ENCODE measurements at places on chromosomes 12 and 14.
A peak's percentile ranks its signal among the peaks of the same experiment; 100 is the strongest.

- DNase-seq = no peak
Measured at GRCh38 chr12:107090711-107091110, 2.6 kb downstream of the CRY1 start.

DNA sequence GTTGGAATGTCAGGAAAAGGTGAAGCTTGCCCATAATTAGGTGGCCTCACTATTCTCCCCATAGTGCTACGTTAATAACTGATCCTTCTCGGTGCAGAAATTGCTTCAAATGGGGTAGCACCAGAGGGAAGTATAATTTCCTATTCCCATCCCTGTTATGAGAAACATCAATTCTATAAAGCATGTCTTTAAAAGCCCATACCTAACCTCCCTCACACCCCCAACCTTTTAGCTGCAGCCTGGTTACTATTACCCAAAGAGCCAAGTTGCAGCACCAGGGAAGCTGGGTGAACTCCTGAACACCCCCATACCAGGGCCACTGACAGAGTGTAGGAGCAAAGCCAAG is 15.2 kb downstream of the RBM23 start:
- DNase-seq = no peak

DNA sequence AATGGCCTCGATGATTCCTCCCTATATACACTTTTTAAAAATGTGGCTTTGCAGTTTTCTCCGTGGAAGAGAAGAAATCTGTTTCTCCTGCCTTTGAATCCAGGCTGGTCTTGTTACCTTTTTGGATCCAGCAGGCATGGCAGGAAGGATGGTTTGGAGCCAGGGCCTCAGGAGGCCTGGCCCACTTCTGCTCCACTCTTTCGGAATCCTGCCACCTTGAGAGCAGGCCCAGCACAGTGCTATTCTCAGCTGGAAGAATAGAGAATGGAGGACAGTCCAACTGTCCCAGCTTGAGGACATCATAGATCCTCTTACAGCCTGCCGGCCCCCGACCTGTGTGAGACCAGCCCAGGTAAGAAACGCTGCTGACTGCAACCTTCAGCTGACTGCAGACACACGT is 421.5 kb downstream of the FUT8 start:
- no peak for DNase-seq

DNA sequence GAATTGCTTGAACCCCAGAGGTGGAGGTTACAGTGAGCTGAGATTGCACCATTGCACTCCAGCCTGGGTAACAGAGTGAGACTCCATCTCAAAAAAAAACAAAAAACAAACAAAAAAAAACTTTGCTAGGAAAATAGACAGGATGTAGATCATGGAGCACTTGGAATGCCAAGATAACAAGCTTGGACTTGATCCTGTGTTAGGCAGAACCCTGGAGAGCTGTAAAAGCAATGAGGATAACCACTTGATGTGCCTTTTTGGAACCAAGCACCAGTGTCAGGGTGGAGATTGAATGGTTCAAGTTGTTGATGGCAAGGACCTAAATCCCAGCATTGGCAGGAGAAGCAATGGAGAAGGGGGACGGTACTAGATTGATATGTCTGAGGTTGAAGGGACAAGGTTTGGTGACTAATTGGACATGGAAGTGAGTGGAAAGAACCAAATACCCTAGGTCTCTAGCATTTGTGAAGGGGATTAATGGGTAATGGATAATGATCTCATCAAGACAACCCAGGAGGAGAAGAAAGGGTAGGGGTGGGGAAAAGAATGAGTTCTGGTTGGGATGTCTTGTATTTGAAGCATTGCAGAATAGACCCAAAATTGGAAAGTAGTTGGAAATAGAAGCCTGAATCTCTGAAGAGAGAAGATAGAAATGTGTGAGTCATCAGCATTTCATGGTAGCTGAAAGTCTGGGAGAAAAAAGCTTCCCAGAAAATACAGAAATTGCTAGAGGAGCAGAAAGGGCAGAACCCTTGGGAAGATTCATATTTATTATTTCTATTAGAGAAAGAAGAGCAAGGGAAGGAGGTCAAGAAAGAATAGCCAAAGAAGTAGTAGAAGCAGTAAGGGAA is 176.7 kb downstream of the NUAK1 start:
- DNase-seq = no peak

DNA sequence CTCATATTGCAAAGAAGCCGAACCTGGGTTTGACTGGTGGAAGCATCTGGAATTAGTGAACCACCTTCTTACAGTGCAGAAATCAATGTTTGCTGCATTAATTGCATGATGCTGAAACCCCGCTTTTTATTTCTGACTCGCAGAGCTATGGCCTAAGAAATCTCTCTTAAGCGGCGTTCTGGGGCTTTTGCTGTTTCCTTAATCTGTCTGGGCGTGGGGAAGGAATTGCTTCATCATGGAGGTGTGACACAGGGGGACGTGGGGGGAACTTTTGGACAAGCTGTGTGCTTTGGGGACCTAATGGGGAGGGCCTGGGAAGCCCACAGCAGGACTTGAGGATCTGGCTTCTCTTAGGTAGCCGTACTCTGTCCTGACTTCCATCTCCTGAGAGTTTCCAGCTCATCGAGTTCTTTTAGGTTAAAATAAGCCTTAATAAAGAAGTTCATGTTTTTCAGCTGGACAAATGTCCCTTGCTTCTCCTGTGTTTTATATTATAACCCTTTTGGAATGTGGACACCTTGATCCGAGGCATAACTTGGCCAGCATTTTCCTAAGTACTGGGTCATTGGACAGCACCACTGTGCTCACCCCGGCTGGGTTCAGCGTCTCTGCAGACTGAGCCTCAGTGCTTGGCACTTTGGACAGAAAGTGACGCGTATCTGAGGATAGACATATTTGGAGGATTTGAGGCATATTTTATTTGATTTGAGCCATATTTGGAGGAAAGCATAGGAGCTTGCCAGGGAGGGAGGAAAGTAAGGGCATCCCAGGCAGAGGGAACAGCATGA is 192.1 kb upstream of the MYL2 start:
- DNase-seq = no peak

GRCh38 chr12:3083241-3083920 is 6.2 kb downstream of the TSPAN9 start:
- DNase-seq = no peak

DNA sequence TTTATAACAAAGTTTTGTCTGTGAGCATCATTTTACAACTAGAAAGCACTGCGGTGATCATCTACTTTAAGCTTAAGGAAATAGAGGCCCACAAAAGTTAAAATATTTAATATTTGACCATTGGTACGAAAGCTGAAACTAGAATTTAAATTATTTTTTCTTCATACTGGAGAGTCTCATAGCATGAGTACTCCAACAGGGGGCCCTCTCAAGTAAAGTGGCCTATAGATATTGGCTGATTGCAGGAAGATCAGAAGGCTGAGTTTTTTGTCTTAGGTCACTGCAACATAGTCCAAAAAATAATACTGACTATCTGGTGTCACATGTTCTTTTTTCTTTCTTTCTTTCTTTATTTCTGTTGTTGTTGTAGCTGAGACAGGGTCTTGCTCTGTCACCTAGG is 75.3 kb upstream of the ZDHHC17 start:
- no peak for DNase-seq

- peak; percentile 46 for DNase-seq
Measured at GRCh38 chr12:8078398-8078797, 3.7 kb upstream of the NECAP1 start.

DNA sequence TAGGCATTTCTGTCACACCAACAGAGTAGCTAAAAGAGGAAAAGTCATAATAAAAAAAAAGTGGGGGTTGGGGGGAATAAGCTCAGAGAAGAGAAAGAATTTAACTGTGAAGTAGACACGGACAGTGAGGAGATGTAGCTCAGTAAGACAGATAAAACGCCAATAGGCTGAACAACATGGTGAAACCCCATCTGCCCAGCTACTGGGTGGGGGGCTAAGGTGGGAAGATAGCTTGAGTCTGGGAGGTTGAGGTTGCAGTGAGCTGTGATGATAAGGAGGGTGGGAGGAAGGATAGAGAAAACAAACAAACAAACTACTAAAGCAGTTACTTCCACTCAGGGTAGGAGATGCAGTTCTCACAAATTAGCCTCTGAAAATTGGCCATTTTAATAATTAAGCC is 25.0 kb downstream of the HECTD4 start:
- DNase-seq = no peak

GRCh38 chr14:106029959-106030358 is 503.6 kb downstream of the TMEM121 start:
- no peak for DNase-seq

GRCh38 chr14:74946659-74947281 is 8.6 kb downstream of the PGF start:
- DNase-seq = no peak

- DNase-seq = no peak
Measured at GRCh38 chr14:75138492-75138891, 11.6 kb upstream of the NEK9 start.

DNA sequence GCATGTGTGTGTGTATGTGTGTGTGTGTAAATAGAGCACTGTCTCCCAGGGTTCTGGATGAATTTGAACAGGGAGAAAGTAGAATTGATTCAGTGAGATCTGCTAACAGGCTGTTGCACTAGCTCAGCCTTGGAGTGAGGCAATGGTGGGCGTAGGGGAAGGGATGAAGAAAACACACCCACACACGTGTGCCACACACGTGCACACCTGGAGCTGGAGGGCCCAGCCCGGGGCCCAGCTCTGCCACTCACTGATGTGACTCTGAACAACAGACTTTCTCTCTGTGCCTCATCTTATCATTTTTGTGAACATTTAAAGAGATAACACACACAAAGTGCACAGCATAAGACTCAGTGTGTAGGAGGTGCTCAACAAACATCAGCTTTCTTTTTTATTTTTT is 4.2 kb downstream of the ACACB start:
- no peak for DNase-seq

DNA sequence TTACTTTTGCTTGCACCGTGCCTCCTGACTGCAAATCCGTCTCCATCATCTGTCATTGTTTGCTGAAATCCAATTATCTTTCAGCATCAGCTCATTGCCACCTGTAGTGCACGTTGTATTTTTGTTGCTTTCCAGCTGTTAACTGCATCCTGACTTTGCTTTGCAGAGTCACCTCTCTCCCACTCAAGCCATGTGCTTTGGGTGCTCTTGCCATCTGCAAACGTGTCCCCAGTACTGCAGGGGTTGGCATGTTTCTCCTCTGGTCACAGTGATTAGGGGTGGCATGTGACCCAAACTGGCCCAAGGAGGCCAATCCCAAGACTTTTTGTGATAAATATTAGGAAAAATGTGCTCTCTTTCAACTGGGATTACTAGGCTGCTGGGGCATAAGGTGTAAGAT is 10.5 kb upstream of the TMED2 start:
- DNase-seq = no peak

DNA sequence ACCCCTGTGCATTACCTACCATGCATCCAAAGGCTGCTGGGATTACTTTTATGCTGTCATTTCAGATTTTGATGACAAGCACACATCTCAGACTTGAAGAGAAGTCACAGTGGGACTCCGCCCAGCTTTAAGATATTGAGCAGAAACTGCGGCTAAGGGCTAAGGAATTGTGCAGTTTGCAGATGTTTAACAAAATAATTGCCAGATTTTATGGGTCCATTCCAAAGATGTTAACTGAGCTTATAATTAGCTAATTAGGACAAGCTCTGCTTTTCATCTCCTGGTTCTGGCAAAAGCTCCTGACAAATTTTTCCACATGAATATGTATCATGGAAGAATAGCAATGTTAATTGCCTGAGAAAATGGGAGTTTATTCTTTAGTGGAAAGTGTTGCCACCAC is 344.4 kb upstream of the ATXN7L3B start:
- DNase-seq = no peak

GRCh38 chr12:107668320-107669098 is 17.1 kb upstream of the PWP1 start:
- DNase-seq = no peak

GRCh38 chr12:51829011-51829481 is 19.5 kb downstream of the FIGNL2 start:
- no peak for DNase-seq

DNA sequence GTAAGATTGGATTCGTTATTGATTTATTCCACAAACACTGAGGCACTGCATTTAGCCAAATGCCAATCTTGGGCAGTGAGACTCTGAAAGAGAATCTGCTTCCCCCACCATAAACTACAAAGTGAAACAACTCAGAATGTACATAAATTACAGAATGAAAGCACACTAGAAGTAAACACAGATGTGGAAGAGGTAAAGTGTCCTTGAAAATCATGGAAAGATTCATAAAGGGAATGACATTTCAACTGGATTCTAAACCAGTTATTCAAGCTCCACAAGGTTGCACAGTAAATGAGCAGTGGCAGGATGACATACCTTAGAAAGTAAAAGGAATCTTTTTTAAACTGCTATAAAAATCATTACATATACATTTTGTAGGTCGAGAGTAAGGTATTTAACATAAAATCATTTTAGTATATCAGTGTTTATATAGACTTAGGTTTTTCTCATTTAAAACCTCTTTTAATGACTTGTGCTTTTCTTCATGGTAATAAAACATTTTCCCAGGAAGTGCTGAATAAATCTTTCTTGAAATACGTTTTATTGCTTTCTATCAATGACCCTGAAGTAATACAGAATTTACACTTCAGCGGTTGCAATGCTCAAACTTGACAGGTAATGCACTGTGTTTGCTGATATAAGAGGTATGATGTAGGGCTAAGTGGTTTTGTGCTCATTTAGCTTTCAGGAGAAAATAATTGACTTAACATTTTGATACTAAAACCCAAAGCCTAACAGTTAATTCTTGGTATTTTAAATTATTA is 270.6 kb downstream of the NAV3 start:
- no peak for DNase-seq

GRCh38 chr12:75479963-75480461 is 543 bp upstream of the GLIPR1 start:
- no peak for DNase-seq

DNA sequence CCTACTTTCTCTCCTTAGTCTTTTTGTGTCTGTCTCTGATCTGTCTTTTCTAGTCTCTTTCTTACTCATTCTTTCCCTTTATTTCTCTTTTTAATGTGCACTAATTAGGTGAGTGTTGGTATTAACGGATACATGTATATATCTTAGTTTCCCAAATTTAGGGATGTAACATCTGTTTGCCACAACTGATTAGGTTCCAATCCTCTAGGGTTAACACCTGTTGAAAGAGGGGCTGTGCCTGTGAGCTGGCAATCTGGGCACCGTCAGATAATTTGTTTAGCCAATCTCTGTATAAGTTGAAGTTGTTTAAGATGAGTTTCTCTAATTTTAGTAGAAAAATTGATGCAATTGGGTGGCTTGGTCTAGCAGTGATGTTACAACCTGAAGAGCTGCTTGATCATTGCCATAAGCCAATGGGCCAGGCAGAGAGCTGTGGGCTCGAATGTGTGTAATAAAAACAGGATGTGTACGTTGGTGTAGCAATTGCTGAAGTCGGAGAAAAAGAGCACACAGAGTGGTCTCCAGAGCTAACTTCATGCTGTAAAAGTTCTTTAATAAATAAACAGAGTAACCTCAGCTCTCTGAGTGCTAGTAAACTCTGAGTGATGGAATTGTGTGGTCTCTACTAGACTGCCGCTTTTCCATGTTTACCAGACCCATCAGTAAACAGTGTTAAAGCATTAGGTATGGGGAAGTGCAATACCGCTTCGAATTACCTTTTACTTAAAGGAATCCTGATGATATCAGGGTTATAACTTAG is 18.3 kb upstream of the LYZ start:
- no peak for DNase-seq
